ENCODE measurements at places on chromosomes 1 and 21.

DNA sequence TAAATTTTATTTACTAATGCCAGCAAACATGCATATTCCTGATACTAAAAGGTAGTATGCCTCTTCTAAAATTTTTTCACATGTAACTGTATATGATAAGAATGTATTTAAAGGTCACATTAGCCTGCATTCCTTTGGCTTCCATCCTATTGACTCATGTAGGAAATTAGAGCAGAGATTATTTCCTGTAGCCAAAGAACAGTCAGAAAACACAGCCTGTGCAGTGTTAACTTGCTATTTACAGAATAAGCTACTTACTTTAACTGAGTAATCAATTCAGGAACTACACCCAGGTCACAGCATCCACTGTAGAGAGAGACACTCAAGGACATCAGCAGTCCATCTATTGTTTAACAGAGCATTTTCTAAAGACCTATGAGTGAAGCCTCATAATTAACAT, 154.5 kb upstream of the ADGRL4 start:
- DNase-seq, result no peak

DNA sequence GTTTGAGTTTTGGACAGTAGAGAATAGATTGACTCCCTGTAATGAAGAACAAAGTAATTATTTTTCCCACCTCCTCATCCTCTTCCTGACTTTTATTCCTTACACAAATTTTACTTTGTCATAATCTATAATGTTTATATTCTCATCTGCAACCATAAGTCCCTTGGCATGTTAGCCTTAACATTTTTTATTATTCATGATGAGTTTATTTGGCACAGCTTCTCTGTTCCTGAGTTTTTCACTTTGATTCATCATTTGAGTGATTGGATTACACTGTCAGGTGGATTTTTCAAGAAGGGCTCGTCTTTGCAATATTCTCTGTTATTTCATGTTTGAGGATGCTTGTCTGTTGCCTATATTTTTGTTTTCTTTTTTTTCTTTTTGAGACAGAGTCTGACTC, 35.7 kb downstream of the TNFRSF8 start:
- no peak for DNase-seq

GRCh38 chr1:1260843-1261560, 12.7 kb downstream of the UBE2J2 start:
- DNase-seq, result no peak

- DNase-seq, result no peak
Observed at GRCh38 chr1:147246044-147246690, 3.7 kb downstream of the CHD1L start.

DNA sequence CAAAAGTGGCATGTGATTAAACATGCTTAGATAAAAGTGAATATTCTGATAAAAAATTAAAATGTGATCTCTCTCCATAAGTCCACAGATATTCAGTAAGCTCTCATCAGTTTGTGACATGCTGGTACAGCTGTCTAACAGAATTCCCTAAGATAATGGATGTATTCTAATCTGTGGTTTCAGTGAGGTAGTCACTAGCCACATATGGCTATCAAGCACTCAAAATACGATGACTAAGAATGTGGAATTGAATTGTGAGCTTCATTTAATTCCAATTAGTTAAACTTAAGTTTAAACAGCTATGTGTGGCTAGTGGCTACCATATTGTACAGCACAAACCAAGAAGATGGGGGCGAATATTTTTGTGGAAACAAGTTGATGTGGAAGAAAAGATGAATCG, 4.1 kb upstream of the REG4 start:
- no peak for DNase-seq

DNA sequence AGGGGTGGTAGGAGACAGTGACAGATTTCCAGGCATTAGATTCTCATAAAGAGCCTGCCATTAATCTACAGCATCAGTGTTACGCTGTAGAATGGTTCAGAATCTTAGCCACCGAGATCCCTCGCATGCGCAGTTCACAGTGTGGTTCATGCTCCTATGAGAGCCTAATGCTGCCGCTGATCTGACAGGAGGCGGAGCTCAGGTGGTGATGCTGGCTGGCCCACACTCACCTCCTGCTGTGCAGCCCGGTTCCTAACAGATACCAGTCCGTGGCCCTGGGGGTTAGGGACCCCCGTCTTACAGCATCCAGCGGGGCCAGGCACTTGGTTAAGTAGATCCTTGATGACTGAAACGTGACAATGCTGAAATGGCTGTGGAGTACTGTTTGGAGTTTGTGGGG, 163.6 kb upstream of the C1orf21 start:
- no peak for DNase-seq

DNA sequence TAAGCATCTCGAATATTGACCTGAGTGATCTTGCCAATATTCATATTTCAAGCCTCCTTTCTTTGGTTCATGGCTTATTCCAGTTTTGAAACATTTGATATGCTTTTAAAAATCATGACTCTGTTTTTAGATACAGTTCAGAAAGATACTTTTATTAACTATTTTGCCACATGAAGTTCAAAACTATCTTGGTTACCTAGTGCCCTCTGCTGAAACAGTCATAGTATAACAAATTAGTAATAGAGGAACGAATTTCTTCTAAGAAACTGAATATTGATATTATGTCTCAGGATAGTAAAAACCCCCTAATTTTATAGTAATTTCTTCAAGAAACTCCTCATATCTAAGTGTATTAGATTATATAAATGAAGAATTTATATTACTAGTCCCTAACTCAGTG, 52.6 kb upstream of the RC3H1 start:
- peak; percentile 17 for DNase-seq

DNA sequence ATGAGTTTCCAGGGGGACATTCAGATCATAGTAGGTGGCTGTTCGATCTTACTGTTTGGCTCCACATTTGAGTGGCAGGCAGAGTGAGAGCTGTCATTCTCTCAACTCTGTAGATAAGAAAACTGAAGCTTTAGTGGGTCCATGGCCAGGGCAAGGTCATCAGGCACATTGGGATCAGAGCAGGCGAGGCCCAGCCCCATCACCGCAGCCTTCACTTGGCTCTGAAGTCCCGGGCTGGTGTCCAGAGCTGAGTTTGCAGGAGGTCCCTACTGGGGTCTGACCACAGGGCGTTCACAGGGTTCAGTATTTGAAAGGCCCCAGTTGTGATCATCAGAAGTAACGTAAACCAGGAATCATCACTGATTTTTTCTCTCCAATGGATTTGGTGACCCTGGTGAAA, 76.7 kb downstream of the OBSCN start:
- no peak for DNase-seq

DNA sequence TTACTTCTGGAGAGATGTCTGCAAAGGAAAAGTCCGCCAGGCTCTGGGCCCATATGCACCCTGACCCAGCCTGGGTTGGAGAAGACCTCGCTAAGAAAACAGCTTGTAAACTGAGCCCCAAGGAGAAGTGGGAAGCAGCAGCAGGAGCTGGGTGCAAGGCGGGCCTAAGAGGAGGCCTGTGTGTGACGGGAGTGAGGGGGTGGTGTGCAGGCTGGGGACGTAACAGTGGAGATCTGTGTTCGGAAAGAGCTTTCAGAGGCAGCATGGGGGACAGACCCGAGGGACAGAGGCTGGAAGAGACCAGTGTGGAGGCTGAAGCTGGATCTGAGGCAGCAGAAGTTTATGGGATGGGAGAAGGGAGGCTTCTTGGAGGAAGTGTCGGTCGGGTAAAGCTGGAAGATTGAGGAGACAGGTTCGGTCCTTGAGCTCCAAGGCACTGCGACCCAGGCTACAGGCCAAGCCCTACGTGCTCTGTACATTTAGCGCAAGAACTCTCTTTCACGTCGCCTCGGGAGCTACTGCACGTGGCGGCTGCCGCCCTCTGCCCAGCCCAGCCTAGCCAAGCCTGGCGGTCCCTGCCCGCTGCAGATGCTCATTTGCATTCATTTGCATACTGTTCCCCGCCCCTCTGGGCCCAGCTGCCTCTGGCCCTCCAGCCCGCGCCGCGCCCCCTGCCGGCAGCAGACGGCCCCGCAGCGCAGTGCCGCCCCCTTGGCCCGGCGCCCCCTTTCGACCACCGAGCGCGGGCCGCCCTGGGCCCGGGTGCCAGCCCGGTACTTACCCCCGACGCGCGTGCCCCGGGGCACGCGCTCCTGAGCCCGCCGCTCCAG, 6.3 kb downstream of the HPCA start:
- DNase-seq, result peak; percentile 59

All from hepatocyte (in vitro differentiated cells).